ENCODE measurements at places on chromosomes 7 and 10.
A peak's percentile ranks its signal among the peaks of the same experiment; 100 is the strongest.

- no peak for DNase-seq
Measured at GRCh38 chr10:580778-581177, 108.7 kb downstream of the DIP2C start.

GRCh38 chr7:22725585-22725984 is 1.4 kb upstream of the IL6 start:
- no peak for DNase-seq

DNA sequence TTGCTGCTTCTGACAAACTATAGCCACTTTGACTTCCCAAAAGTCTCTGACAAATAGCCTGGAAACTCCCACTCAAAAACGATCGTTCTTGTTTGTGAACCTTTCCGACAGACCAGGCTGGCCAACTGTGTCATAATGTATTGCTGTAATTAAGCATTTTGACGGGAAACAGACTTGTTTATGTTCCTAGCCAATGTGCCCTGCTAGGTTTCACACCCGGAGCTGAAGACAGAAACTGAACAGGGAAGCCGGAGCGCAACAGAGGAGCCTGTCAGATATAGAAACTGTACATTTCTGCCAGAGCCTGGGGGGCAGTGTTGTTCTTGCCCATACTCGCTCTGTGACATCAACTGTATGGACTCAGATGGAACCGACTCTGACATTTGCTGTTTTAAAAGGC is 55.3 kb upstream of the C7orf33 start:
- DNase-seq, result no peak

GRCh38 chr7:134787064-134787463 is 7.6 kb downstream of the CALD1 start:
- no peak for DNase-seq

- DNase-seq, result no peak
Measured at GRCh38 chr10:451021-451471, 238.4 kb downstream of the DIP2C start.

DNA sequence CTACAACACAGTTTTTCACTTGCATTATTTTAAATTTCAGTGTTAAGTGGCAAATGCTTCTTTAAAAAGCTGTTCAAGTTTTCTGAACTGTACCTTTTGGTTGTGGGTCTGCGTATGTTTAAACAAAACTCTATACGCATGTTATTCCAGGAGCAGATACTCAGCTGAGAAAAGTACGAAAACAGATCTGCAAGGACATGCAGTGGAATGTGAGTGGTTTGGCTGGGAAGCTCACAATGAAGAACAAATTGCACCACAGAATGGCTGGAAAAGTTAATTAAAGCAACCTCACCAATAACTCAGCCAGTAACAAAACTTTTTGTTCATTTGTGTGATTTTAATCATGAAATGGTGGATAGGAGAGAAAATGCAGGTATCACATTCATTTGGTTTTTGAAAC is 17.6 kb downstream of the GLI3 start:
- DNase-seq, result no peak

- no peak for DNase-seq
Measured at GRCh38 chr10:78214955-78215354, 181.3 kb downstream of the RPS24 start.

GRCh38 chr10:15083674-15084501 is 4.7 kb downstream of the ACBD7 start:
- DNase-seq, result no peak

- DNase-seq, result no peak
Measured at GRCh38 chr10:30041196-30042105, 17.9 kb downstream of the JCAD start.

- peak; percentile 7 for DNase-seq
Measured at GRCh38 chr7:101817471-101818286, at the start of gene CUX1. Gene CUX1, plus strand, starts transcription at chr7:101817626. Its CDS starts 14 bp downstream, at chr7:101817640.

DNA sequence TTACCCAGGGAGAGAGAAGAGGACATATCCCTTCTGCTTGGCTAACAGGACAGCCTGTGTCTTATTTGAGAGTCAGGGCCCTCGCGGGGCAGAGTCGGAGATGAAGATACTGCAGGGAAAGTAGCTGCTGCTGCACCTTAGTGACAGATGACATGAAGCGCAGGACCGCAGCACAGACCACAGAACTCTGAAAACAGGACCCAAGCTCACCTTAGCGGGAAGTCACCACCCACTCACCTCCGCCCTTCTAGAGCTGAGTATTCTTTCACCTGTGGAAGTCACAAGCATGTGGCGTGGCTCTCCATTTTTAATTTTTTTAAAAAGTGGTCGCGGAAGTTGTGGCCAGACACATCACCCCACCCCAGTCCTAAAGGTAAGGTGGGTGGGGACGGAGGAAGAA is 191.4 kb downstream of the FAM107B start:
- no peak for DNase-seq

DNA sequence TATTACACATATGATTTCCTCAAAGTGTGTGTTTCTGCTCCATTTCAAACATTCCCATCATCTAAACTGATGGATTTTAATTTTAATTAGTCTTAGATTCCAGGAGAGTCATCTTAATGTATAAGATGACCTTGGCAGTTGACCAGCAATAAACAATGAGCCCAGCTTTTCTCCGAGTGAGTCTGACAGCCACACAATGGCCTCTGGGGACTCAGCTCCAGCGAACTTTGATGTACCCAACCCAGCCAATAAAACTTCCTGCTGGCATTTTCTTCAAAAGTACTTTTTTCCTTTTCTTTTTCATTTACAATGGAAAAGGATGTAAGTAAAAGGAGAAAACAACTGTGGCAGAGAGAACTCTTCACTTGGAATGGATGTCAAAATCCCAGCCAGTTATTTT is 139.1 kb upstream of the CTBP2 start:
- DNase-seq, result no peak

All from endothelial cell (in vitro differentiated cells).